A673 (cell line): ENCODE measurements at places on chromosomes 3 and 15. TPM values are rescaled to one million over a fixed set of nuclear protein-coding genes. Genes with fewer than 3 reads are reported as not detected.

RTP2 gene
- not detected in 2 replicates for total RNA-seq

MYLK gene
- total RNA-seq = 3.9 and 4.1 TPM in 2 replicates

TNNC1 gene
- total RNA-seq = not detected in 2 replicates

TBC1D23 gene
- total RNA-seq = 28.1 and 32.4 TPM in 2 replicates

NR2E3 gene
- not detected in 2 replicates for total RNA-seq

- no peak overlapping the region for H3K4me3 ChIP-seq
- DNase-seq = no peak
- no peak overlapping the region for H3K27ac ChIP-seq
- H3K4me1 ChIP-seq = no peaks in the 10 kb centered on the region
- no peaks in the 10 kb centered on the region for H3K36me3 ChIP-seq
These were observed 242.0 kb upstream of the RGMA start for GRCh38 chr15:93330912-93331544.

- DNase-seq = no peak
- H3K4me1 ChIP-seq = no peaks in the 10 kb centered on the region
- H3K36me3 ChIP-seq = no peaks in the 10 kb centered on the region
- no peak overlapping the region for H3K4me3 ChIP-seq
These were observed 28.0 kb upstream of the ATP11B start for GRCh38 chr3:182765287-182765686.

GRCh38 chr3:58005669-58006068 is 2.6 kb upstream of the FLNB start:
- no peaks in the 10 kb centered on the region for H3K4me1 ChIP-seq
- H3K27ac ChIP-seq = no peak overlapping the region
- no peak overlapping the region for H3K4me3 ChIP-seq
- no peaks in the 10 kb centered on the region for H3K36me3 ChIP-seq
- DNase-seq = no peak
- no peaks in the 10 kb centered on the region for H3K27me3 ChIP-seq

GRCh38 chr3:104596551-104596950 is 770.2 kb upstream of the ALCAM start:
- no peak overlapping the region for H3K4me3 ChIP-seq
- H3K4me1 ChIP-seq = no peaks in the 10 kb centered on the region
- no peak overlapping the region for H3K27ac ChIP-seq

- no peaks in the 10 kb centered on the region for H3K36me3 ChIP-seq
- no peak overlapping the region for H3K4me3 ChIP-seq
- H3K4me1 ChIP-seq = peaks cover 53% of the 10 kb centered on the region
- DNase-seq = no peak
- no peaks in the 10 kb centered on the region for H3K27me3 ChIP-seq
- H3K27ac ChIP-seq = no peak overlapping the region
These were observed 15.0 kb upstream of the IL20RB start for GRCh38 chr3:136942803-136943202.

GRCh38 chr15:31325595-31326155 is 960 bp upstream of the KLF13 start:
- H3K36me3 ChIP-seq = no peaks in the 10 kb centered on the region
- H3K4me1 ChIP-seq = peaks cover 4% of the 10 kb centered on the region
- peak; percentile 33 for DNase-seq
- H3K27ac ChIP-seq = peak overlapping the region; percentile 95

GRCh38 chr3:67809370-67809935 is 155.0 kb upstream of the SUCLG2 start:
- no peaks in the 10 kb centered on the region for H3K36me3 ChIP-seq
- DNase-seq = no peak
- no peak overlapping the region for H3K4me3 ChIP-seq
- no peak overlapping the region for H3K27ac ChIP-seq
- no peaks in the 10 kb centered on the region for H3K4me1 ChIP-seq

GRCh38 chr3:187186801-187187421 is 10.4 kb upstream of the RTP1 start:
- H3K4me3 ChIP-seq = no peak overlapping the region
- no peak overlapping the region for H3K27ac ChIP-seq
- H3K4me1 ChIP-seq = peaks cover 18% of the 10 kb centered on the region
- H3K36me3 ChIP-seq = no peaks in the 10 kb centered on the region
- no peaks in the 10 kb centered on the region for H3K27me3 ChIP-seq
- DNase-seq = no peak

DNA sequence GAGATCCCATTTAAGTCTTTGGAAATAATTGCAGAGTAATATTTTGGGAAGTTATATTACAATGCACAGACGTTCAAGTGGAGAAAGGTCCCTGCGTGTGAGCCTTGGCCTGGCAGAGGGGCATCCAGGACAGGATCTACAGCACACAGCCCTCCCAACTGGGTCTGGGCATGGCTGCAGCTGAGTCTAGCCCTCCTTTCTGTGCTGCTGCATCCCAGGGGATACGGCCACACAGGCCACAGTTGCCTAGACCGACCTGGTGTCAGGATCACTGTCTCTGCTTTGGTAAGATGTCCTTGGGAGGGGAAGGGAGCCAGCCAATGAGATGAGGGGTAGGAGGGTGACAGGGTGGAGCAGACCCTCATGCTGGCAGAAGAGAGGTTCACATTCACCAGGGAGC is 46.1 kb downstream of the APBA2 start:
- DNase-seq = no peak
- no peaks in the 10 kb centered on the region for H3K36me3 ChIP-seq
- no peaks in the 10 kb centered on the region for H3K4me1 ChIP-seq
- no peaks in the 10 kb centered on the region for H3K27me3 ChIP-seq
- no peak overlapping the region for H3K4me3 ChIP-seq
- no peak overlapping the region for H3K27ac ChIP-seq

DNA sequence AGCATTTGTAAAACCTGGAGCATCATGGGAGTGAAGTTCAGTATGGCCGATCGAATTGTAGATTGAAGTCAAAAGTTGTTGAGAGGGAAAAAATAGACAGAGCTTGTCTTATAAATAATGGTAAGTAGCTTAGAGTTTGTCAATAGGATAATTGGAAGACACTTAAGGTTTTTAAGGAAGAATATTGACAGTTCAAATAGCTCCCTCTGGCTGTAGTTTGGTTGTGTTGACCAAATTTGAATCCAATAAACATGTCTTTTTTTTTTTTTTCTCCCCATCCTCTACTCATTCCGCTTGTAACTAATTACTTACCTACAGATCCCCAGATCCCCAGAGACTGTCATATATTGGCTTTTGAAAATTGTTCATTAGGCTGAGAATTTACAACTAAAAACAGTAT is 677.0 kb downstream of the AGBL1 start:
- H3K4me3 ChIP-seq = no peak overlapping the region
- DNase-seq = no peak
- H3K36me3 ChIP-seq = no peaks in the 10 kb centered on the region
- no peaks in the 10 kb centered on the region for H3K4me1 ChIP-seq
- no peaks in the 10 kb centered on the region for H3K27me3 ChIP-seq
